ENCODE measurements at places on chromosomes 3 and 15.

GRCh38 chr3:4776980-4777581, 202.2 kb upstream of the BHLHE40 start:
- no peak for DNase-seq

- DNase-seq, result no peak
These were observed 49.0 kb upstream of the SEMA4B start for GRCh38 chr15:90151989-90152645.

DNA sequence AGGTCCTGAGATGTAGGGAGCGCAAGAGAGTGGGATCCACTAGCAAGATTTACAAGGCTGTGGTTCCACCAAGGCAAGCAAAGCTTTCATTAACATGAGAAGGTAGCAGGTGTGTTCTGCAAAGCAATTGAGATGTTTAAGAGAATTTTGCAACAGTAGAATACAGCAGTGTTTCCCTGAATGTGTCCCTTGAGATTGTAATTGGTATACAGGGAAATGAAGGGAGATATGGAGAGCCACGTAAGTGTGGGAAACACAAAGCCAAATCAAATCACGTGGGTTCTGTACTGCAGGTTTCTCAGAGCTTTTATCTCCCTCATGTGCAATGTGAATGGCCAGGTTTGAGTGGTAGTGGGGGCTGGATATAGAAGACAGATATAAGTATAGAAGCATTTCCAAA, 67.3 kb downstream of the ATG7 start:
- DNase-seq, result no peak

- DNase-seq, result no peak
These were observed 80.6 kb downstream of the NCEH1 start for GRCh38 chr3:172630316-172630715.

DNA sequence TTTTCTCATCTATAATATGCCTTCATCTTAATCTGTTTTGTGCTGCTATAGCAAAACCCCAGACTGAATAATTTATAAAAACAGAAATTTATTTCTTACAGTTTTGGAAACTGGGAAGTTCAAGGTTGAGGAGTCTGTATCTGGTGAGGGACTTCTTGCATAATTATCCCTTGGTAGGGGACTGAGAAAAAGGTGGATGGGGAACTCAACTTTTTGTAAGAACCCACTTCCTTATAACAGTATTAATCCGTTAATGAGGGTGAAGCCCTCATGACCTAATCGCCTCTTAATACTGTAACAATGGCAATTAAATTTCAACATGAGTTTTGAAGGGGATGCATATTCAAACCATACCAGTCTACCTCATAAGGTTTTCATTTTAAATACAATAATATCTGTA, 17.4 kb upstream of the MYH15 start:
- DNase-seq, result no peak

DNA sequence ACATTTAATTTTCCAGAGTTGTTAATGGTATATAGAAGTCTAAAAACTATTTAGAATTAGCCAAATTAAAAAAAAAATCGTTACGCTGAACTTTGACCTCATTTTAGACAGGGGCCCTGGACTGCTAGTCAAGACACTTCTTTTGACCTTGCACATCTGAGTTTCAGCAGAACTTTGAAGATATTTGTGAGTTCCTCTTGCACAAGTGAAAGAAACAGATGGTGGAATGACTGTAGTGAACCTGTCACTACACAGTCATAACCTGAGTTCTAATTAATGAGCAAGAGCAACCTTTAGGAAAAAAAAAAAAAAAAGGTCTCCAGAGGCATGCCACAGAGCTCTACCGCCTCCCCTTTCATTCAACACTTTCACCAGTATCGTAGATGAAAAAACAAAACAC, 5.3 kb downstream of the MYO5C start:
- DNase-seq, result no peak

DNA sequence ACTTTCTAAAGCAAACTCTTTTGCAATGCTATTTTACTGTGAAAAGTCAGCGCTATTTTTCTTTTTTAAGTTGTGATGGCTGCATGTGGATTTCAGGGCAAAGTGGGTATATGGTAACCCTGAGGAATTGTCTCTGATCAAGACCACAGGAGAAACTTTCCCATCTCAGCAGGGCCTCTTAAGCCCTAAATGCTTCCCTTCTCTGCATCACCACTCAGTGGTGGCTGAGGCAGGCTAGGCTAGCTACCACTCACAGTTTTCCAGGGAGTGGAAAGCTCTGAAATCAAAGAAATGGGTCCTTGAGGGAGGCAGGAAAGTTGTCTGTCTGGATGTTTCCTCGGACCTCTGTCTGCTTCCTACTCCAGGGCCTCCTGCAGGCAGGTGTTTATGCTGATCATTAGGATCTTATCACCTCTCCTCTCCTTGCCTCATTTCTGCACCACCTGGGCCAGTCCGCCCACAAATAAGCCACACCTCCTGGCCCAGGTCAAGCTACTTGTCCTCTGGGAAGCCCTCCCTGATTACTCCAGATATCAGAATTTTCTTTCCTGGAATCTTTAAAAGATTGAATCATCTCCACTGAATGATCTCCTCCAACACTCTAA, 37.0 kb downstream of the CEMIP start:
- DNase-seq, result no peak

- peak; percentile 37 for DNase-seq
These were observed 95.7 kb downstream of the CPN2 start for GRCh38 chr3:194255252-194256039.

- no peak for DNase-seq
These were observed 4.0 kb downstream of the DIPK2A start for GRCh38 chr3:143975554-143976152.
